ENCODE measurements at places on chromosomes 7 and 10. TPM values are rescaled to one million over a fixed set of nuclear protein-coding genes. Genes with fewer than 3 reads are reported as not detected.

DNA sequence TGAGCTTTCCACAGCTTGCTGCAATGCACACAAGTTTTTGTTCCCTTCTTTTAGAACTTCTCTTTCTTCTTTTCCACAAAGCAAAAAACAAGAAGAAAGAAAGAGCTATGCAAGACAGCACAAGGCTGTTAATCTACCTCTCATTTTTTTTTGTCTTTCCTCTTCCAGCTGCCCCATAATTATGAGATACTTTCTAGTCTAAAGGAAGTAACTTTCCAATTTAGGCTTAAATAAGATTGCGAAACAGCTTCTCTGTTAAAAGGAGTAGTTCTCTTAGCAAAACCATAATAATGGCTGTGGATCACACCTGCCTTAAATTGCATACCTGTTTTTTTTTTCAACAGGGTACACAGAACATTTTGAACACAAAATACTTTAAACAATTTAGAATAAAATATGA is 56.0 kb downstream of the NDUFB2 start:
- ATAC-seq = no peak

PNLIPRP2 gene
- total RNA-seq = not detected

- no peak for ATAC-seq
These were observed 7.5 kb upstream of the FAM171A1 start for GRCh38 chr10:15378569-15378968.

TBL2 gene
- total RNA-seq = 34.7 TPM

MYOF gene
- 30.6 TPM for total RNA-seq

PVRIG gene
- total RNA-seq = 28.5 TPM

GRCh38 chr10:3755440-3756359 is 29.3 kb downstream of the KLF6 start:
- peak; percentile 35 for ATAC-seq

GRCh38 chr10:60140651-60141632 is 234.6 kb upstream of the CCDC6 start:
- ATAC-seq = no peak

DNA sequence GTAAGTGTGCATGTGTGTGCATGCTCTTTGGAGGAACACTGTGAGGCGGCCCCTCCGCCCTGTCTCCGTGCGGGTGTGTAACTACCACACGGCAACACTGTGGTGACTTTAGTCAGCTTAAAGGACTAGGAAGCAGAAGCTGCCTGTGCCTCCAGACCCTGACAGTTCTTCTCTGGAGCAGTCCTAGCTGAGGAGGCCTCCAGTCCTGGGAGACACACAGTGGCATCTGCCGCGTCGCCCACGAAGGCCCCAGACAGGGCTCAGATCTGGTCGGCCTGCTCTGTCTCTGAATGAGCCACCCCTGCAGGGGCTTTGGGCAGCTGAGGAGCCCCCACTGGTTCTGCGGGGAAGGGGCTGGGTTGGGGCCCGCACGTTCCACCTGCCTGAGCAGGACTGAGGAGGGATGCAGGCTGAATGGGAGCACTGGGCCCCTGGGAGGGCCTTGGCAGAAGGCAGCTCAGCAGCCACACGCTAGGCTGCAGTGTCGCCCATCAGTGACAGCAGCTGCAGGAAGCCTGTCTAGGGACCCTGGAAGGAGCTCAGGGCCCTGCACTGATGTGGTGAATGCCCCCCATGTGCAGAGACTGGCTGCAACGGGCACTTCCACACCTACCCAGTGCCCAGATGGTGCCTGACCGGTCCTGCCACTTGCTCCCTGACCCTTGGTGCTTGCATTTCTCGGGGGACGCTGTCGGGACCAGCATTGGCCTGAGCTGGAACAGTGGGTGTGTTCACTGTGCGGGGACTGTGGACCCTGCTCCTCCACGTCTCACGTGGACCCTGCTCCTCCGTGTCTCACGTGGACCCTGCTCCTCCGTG is 27.3 kb upstream of the KNDC1 start:
- no peak for ATAC-seq

- no peak for ATAC-seq
These were observed 137.3 kb upstream of the FRMD4A start for GRCh38 chr10:14468023-14468441.

- no peak for ATAC-seq
These were observed 6.8 kb upstream of the RRP12 start for GRCh38 chr10:97407952-97408248.

DNA sequence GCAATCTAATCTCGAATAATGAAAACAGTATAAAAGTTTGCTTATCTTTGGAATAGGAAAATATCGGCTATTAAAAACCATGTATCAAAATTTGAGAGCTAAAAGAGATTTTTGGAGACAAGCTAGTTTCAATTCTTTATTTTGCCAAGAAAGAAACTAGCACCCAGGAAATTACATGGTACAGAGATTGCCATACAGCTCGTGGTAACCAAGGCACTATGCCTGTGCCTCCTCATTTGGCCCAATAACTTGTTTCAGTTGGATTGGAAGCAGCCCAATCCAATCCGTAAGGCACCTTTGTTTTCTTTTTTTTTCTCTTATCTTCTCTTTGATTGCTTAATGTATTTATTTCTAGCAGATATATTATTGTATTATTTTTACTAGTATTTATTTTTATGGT is 55.0 kb downstream of the GNAI1 start:
- no peak for ATAC-seq

GRCh38 chr7:122300211-122300932 is 4.2 kb downstream of the FEZF1 start:
- ATAC-seq = no peak

- peak; percentile 62 for ATAC-seq
These were observed 102.3 kb downstream of the JAZF1 start for GRCh38 chr7:28078036-28078901.

DNA sequence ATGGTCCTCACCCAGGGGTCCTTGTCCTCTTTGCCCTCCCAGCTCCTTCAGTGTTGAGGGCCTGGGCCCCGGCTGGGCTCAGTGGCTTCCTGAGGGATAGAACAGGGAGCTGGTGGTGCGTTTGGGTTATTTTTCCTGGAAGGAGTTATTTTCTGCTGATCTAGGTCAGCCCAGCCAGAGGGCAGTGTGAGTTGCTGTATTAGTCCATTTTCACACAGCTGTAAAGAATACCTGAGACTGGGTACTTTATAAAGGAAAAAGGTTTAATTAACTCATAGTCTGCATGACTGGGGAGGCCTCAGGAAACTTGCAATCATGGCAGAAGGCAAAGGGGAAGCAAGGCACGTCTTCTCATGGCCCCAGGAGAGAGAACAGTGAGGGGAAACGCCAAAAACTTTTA is 122.4 kb upstream of the PCBD1 start:
- no peak for ATAC-seq

- ATAC-seq = peak; percentile 42
These were observed 34.0 kb downstream of the LUC7L2 start for GRCh38 chr7:139393621-139394211.

- ATAC-seq = no peak
These were observed 2.1 kb downstream of the DNAJC9 start for GRCh38 chr10:73244866-73245477.

DNA sequence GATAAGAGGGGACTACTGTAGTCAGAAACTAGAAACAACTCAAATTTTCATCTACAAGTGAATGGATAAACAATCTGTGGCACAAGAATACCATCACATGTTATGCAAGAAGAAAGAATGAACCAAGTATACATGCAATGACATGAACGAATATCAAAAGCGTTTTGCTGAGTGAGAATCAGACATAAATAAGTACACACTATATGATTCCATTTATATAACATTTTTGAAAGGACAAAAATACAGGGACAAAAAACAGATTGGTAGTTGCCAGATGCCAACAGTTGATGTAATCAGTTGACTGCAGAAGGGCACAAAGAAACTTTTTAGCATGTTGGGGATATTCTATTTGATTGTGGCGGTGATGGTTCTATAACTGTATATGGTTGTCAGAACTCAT is 33.6 kb downstream of the CTNNA3 start:
- no peak for ATAC-seq

DNA sequence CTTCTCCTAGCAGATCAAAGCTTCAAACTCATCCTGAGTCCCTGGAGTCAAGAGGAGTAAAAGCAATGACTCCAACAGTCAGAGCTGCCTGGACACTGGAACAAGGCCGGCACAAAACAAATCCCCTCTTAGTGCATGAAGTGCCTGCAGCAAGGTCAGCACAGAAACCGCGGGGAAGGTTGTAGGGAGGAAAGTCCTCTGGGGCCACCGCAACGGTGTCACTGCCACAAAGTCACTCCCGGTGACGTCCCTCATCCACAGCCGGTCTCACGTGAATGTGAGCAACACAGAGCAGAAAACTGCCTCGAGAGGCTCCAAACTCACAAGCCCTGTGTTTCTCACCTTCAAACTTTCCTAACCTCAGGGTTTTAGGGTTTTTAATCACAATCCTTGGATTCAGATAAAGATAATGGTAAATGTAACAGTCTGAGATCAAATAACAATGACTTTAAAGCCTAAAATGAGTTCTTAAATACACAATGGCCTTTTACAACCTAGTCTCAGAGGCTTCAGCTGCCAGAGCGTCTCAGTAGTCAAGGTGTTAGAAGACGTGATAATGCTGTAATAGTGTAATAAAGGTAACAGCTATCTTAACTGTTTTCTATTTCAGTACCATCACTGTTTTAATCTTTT is 274.3 kb downstream of the ZMYND11 start:
- ATAC-seq = no peak

GRCh38 chr10:114905450-114905849 is 32.5 kb upstream of the TRUB1 start:
- ATAC-seq = no peak

DNA sequence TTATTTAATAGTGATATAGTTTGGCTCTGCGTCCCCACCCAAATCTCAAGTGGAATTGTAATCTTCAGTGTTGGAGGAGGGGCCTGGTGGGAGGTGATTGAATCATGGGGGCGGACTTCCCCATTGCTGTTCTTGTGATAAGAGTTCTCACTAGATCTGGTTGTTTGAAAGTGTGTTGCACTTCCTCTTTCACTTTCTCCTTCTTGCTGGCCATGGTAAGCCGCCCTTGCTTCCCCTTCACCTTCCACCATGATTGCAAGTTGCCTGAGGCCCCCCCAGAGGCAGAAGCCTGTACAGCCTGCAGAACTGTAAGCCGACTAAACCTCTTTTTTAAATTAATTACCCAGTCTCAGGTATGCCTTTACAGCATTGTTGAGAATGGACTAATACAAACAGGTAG is 101.4 kb downstream of the MTPAP start:
- no peak for ATAC-seq

DNA sequence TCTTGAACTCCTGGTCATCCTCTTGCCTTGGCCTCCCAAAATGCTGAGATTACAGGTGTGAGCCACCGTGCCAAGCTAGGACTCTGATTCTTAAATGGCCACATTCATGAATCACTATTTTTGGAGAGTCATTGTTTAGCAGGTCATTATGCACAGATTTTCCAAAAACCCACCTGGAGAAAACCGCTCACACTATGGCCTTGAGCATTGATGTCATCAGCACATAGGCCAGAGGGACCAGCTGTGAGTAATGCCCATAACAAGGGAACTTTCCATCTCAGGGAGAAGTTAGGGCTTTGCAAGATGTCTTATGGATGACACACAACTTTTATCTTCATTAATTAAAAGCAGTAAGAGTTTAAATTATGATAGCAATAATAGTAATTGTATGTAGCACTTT is 86.4 kb upstream of the KIF5B start:
- ATAC-seq = no peak

- peak; percentile 40 for ATAC-seq
These were observed 35.5 kb upstream of the NCAPG2 start for GRCh38 chr7:158740013-158740656.

GRCh38 chr7:103810112-103810744 is 179.2 kb downstream of the RELN start:
- no peak for ATAC-seq

DNA sequence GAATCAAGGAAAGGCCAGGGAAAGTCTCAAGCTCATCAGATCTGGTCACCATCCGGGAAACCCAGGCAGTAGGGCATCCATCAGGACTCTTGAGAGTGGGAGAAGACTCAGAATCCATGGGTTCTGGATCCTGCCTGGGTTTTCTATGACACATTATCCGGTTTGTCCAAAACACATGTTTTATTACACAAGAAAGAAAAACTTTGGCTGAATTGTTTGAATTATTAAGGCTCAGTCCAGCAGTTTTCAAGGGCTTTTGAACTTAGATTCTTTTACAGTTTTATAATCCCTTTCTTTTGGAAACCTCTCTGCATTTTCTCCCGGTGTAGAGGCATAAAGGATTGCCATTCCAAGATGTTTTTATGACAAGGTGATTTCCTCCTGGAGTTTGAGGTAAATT is 528.5 kb upstream of the MGMT start:
- no peak for ATAC-seq

DNA sequence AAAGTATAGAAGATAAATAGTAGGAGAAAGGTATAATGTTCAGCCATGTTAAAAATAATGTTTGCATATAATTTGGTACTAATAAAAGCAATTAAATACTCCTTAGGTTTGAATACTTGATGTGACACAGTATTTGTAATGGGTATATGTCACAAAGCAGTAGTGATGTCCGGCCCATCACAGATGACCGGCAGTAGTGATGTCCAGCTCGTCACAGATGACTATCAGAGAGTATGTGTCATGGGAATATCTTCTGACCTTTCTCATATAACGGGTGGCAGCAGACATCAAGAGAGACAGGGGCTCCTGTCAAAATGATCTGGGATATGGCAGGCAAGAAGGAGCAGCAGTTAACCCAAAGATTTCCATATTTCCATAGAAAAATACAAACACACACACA is 477.4 kb upstream of the KLF6 start:
- no peak for ATAC-seq
